ENCODE measurements at places on chromosomes 4 and X.

DNA sequence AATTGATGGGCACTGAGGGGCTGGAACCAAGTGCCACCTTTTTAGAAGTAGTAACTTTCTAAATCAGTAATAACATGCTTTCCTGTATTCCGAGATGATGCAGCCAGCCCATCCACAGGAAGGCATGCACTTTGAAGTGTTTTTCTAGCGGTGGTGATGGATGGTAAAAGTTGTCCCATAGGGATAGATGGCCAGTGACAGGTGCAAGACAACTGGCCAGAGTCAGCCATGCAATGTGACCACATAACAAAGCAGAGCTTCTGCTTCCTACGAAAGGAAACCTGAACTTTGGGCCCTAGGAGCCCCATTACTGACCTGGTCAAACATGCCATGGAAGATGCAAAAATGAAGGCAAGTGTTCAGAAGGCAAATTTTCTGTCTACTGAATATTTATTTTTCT lies 72.3 kb downstream of the NR3C2 start:
- no peak for DNase-seq

- peak; percentile 82 for DNase-seq
These were observed 106.9 kb upstream of the ACSL4 start for GRCh38 chrX:109839694-109840567.

DNA sequence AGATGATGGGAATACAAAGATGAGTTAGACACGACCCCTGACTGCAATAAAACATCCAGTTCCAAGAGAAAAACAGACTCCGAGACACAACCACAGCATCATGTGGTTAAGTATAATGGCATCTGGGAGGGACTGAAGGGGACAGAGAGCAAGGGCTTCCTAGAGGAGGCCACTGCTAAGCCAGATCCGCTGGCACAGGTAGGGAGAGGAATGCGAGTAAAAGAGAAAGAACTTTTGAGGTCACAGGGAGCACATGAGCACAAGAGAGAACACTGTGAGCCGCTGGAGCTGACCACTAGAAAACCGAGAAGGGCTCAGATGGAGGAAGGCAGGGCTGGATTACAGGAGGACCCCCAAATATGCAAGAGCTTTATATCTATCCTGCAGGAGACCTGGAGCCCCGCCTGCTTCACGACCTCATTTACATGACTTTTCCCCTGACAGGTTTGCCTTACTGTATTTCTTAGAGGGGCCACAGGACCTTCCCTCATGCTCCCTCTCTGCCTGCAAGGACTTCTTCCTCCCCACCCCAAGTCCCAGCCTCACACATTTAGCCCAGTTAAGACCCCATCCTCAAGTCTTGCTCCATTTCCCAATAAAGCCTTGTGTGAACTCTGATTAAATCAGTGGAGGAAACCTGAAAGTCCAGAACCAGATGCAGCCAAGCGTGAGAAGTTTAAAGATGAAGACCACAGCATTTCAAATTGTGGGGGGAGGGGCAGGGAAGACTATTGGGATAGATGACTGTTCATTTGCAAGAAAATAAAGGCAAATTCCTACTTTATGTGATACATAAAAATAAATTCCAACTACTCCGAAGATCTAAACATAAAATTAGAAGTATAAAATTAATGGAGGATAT lies 29.6 kb downstream of the MFAP3L start:
- no peak for DNase-seq

GRCh38 chrX:14607446-14607985 lies 78.2 kb downstream of the GLRA2 start:
- DNase-seq: no peak

GRCh38 chrX:38880296-38880854 lies 79.1 kb downstream of the MID1IP1 start:
- DNase-seq: no peak

DNA sequence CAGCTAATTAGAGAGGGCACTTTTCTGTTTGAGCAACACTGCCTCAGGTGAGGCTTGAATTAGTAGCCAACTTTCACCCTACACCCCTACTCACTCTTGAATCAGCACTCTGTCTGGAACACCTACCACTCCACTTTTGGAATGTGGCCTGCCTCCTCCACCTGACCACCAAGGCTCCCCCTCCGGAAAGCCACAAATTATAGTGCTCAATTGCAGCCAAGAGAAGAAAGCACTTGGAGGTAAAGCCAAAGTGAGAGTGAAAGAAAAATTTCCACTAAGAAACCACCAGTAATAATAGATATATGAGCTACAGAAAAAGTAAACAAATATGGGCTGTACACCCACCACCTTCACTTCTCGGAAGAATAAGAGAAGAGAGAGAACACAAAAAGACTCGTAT lies 41.1 kb downstream of the PPP3CA start:
- DNase-seq: no peak

- DNase-seq: no peak
These were observed 494.2 kb upstream of the INTU start for GRCh38 chr4:127138586-127138985.

DNA sequence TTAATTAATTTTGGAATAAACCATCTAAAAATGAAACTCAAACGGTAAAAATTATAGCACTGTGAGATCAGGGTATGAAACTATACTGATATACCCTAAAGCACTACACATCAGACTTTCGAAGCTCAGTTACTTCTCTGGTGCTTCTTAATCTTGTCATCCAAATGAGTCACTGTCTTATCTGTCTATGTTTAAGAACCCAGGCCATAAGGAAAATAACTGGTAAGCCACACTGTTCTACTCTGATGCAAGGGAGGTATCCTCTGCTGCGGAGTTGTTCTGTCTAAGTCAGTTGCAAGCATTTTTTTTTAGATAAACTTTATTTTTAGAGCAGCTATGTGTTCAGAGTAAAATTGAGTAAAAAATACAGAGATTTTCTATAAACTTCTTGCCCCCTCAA lies 830.8 kb upstream of the POU3F4 start:
- no peak for DNase-seq

DNA sequence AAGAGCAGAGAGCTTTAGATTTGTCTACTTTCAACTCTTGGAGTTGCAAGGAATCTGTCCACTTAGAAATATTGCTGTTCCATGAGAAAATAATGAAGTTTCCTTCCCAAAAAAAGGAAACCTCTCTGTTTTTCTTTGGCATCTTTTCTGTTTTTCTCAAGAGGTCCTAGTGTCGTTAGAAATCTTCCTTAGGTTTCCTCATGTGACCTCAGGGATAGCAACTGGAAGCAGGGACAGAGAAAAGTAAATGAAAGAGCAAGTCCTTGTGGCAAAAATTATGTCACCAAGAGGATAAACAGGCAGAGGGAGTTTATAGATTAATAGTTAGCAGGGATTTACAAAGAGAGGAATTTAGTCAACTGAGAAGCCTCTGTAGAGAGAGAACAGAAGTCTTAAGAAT lies 478.4 kb upstream of the ADGRL3 start:
- no peak for DNase-seq
